ENCODE measurements at places on chromosomes 1 and 21.

GRCh38 chr1:117094841-117095604 lies 26.5 kb downstream of the TRIM45 start:
- no peak for DNase-seq

DNA sequence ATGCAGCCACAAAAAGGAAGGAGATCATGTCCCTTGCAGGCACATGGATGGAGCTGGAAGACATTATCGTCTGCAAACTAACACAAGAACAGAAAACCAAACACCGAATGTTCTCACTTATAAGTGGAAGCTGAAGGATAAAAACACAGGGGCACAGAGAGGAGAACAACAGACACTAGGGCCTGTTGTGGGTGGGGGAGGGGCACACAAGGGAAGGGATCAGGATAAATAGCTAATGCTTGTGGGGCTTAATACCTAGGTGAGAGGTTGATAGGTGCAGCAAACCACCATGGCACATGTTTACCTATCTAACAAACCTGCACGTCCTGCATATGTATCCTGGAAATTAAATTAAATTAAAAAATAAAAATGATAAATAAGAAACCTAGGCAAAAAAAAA lies 969.9 kb downstream of the TTLL7 start:
- no peak for DNase-seq

DNA sequence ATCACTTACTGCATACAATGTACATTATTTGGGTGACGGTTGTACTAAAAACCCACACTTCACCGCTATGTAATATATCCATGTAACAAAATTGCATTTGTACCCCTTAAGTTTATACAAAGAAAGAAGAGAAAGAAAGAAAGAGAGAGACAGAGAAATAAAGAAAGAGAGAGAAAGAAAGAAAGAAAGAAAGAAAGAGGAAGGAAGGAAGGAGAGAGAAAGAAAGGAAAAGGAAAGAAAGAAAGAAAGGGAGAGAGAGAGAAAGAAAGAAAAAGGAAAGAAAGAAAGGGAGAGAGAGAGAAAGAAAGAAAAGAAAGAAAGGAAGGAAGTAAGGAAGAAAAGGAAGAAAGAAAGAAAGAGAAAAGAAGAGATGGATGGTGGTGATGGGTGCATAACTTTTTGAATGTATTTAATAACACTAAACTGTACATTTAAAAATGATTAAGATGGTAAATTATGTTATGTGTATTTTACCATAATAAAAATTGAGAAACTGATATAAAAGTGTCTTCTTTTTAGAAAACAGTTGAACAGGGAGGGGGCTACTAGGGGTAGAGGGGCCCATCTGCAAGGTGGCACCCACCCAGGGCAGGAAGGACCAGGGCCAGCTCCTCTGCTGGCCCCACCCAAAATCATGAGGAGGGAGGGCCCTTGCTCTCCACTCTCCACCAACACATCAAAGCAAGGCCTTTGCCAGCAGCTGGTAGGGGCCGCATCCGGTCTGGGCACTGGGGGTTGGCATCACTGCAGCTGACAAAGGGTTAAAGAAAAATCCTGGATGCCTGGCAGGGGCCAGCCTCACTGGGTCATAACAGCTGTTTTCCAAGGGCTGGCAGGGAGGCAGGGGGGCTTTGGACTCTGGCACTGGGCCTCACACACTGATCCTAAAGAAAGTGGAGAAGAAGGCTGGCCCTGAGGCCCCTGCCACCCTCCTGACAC lies 153.9 kb upstream of the EDN2 start:
- no peak for DNase-seq

DNA sequence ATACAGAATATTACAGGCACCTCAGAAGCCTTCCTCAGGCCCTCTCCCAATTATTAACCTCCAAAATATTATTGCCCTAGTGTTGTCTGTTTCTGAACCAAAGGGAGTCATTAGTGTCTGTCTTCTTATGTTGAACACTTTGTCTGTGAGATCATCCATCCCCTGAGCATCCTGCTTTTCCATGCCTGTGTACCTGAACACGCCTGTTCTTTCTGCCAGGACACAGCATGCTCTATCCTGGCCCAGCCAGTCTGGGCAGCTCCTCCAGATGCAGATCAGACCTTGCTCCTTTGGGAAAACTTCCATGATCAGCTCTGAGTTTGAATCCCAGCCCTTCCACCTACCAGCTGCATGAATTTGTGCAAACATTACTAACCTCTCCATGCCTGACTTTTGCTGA lies 11.0 kb upstream of the CDC42 start:
- no peak for DNase-seq

- DNase-seq, result no peak
Measured at GRCh38 chr1:106465666-106466065, 590.8 kb upstream of the PRMT6 start.

- DNase-seq, result no peak
Measured at GRCh38 chr1:152325111-152325510, at the start of gene FLG. Gene FLG, minus strand, starts transcription at chr1:152325239. Its CDS starts 9,783 bp downstream, at chr1:152315456.

GRCh38 chr1:182679684-182680083 lies 4.7 kb downstream of the RGS8 start:
- DNase-seq, result no peak

DNA sequence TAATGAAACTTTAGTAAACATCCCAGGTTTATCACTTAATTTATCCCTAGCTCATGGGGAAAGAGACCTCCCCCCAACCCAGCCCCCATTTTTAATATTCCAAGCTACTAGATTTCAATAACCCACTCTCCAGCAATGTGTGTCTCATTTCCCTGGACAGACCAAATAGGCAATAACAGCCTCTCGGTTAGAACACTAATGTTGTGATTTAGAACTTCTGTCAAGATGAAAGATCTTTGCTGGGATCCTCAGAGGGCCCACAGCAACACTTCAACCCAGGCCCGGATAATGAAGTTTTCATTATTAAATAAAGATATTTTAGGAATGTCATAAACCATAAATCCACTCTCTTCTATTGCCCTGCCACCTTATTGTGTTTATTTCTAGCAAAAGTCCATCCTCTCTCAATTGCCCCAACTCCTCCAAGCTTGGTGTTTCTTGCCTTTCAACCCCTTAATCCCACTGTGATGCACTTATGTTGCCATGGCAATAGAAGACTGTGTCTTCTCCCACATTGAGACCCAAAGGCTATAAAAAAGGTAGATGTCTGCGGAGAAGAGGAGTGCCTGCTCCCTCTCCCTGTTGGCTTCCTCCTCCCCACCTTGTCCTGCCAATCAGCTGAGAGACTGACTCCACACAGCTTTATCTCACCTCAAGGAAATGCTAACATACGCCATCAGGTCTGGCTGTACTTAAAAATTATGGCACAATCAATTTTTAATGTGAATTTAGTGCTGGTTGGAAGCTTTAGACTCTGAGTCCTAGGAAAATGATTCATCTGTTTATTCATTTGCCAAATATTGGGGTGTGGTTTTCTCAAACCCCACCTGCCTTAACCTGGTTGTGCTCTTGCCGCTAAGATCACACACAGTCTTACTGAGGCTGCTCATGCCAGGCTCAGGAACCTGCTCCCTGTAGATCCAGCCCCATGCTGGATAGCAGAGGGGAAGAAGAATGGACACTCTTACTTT lies 258.3 kb upstream of the CAMK1G start:
- no peak for DNase-seq

DNA sequence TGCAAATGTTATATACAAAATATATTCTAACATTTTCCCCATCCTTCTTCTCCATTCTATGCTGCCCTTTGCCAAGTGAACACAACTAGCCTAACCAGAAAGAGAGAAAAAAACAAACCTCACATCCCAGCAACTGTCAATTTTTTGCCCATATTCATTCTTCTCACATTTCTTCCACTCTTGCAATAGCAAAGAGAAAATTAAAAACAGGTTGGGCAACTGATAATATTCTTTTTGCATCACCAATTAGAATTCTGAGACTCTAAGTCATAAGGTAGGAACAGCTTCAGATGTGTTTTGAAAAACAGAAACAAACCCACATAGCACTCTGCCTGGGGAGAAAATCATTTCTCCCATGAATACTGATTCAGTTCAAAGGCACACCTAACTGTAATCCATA lies 25.2 kb upstream of the EXO1 start:
- DNase-seq, result no peak

DNA sequence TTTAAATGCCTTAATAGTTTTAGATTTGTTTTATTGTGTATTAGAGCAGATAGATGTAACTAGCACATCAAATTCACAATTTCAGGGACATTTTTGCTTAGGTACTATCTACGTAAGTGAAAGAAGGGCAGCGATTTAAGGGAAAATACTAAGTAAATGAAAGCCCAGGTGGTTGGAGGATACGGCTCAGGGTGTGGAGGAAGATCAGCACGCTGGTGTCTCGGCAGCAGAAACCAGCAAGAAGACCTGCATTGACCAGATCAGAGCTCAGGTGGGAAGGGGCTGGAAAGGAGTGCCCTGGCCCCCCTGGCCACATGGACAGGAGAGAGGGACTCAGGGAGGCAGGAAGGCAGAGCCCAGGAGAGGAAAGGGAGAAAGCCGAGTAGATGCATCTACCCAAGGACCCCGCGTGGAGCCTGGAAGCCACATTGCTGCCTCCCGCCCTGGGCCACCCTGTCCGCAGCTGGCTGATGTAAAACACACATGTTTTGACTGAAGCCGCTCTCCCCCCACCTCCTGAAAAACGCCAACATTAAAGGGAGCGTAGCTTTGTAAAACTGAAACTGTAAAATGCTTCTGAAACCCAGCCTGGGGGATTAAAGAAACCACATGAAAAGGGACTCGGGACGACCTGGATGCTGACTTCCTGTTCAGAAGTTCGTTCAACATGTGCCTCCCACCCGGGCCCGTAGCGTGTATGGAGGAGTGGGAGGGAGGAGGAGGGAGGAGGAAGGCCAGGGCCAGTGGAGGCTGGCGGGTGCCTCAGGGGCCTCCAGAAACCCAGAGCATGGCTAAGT lies 72.6 kb upstream of the TARDBP start:
- no peak for DNase-seq

GRCh38 chr1:11384170-11384554 lies 94.8 kb upstream of the DISP3 start:
- DNase-seq, result no peak

DNA sequence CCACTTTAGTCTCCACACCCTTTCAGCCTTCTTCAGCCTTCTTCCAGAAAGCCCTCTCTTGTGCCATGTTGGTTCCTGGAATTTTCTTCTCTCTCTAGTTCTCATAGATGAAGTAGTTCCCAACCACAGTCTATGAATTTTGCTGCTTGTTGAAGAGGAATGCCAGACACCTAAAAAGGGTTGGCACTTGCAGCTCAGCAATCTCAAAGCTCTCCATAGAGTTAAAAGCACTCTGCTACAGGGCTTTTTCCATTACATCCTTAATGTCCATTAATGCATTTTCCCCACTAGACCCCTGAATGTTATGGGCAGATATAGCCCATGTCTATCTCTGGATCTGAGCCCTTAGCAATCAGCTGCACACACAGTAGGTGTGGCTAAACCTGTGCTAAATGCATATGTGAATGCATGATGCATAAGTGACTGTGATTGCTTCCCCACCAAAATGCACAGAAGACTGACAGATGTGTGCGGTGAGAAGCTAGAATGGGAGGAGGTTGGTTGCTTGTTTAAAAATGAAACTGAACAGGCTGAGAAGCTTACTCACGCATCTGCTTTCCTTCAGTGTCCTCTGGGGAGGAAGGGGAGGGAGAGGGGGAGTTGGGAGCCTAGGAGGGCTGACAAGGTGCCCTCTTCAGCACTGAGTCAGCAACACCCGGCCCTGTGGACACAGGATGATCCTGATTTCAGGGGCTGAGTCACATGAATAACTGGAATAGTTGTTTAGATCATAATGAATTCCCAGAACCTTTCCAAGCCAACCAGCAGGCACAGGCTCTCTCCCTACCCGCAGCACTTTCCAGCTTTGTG lies 146.1 kb upstream of the FGGY start:
- no peak for DNase-seq

- DNase-seq, result no peak
Measured at GRCh38 chr1:233523047-233523446, 90.9 kb upstream of the KCNK1 start.

DNA sequence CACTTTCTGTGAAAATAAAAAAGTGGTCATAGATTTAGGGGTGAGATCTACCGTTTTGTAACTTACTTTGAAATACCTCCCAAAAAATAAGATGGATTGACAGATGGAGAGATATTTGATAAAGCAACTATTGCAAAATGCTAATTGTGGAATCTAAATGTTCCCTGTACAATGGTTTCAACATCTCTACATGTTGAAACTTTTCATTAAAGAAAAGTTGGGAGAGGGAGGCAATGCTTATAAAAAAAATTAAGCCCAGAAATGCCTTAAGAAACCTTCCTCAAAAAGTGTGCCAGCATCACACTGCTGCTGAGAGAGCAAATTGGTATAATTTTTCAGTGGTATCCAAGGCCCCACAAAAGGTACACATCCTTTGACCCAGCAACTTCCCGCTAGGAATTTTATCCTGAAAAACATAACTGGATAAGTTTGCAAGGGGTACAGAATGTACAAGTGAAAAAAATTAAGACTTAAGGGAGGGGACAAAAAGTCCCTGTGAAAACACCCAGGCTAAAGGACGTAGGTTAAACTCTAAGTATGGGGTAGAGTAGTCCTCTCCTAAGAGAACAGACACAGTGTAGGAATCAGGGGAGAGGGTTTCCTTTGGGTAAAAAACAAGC lies 84.3 kb downstream of the TGFBR3 start:
- no peak for DNase-seq

GRCh38 chr1:175268720-175269119 lies 76.1 kb upstream of the KIAA0040 start:
- DNase-seq, result no peak

DNA sequence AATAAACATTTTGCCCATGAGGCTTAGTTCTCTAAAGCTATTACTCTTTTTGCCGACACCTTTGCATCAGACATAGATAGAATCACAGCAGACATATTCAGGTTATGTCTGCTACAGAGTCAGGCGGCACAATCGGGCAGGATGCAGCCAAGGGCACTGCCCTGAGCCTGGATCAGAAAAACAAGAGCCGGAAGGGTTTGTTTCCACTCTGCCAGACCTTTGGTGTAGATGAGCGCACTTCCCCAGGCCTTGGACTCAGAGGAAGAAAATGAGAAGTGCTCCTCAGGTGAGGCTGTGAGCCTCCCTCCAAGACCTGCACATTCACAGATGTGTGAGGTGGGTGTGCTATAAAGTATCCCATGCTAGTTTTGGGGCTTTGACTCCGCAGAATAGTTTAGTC lies 43.7 kb downstream of the GNG12 start:
- DNase-seq, result no peak

- DNase-seq, result no peak
Measured at GRCh38 chr1:167618366-167618765, 11.7 kb upstream of the RCSD1 start.

DNA sequence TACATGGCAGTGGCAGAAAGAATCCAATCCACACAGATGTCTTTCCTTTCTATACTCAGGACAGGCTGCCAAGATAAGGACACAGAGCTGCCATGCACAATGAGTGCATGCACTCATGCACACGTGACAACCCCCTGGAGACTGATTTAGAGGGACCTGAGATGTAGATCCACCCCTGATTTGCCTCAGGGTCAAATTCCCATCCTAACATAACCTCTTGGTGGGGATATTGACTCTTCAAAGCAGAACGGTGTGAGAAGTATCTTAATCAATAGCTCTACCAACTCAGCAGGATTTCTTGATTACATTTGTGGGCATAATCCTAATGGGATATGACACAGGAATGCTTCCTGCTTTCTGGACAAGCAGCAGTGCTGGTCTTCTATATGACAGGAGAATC lies 125.2 kb upstream of the DSCAM start:
- no peak for DNase-seq

Data from LNCaP clone FGC (cell line).